IMR-90 (cell line): ENCODE measurements at places on chromosomes 11 and 22. TPM values are rescaled to one million over a fixed set of nuclear protein-coding genes. Genes with fewer than 3 reads are reported as not detected.
A peak's percentile ranks its signal among the peaks of the same experiment; 100 is the strongest.

DNA sequence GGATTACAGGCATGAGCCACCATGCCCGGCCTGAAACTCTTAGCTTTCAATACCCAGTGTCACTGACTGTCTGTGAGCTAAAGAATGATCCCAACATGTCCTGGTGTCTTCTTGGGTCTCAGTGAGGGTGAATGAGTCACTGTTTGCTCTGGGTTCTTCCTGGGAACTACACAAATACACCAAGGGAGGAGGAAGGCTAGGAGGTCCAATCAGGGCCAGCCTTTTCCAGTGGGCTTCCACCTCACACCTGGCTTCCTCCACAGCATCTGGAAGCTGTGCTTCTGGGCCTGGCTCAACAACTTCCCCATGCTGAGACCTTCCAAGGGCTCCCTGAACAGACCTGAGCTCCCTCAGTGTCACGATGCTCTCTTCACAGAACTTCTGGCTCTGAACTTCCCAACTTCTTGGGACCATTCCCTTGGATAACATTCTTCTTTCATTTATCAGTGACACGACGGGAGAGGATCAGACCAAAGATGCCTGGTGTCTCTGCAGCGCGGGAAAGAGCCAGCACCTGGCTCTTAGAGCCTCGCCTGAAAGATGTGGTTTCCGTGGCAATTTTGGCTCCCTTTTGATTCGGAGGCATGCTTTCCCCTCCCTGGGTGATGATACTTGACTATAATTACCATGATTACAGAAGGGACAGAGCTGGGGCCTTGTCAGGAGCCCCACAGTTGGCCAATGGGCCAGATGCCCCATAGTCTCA, 22.3 kb upstream of the CHRM4 start:
- H3K36me3 ChIP-seq, result peaks cover 28% of the 10 kb centered on the region
- H3K4me3 ChIP-seq, result no peak overlapping the region
- no peak overlapping the region for H3K27ac ChIP-seq
- no peaks in the 10 kb centered on the region for H3K27me3 ChIP-seq
- DNase-seq, result peak; percentile 10
- no peaks in the 10 kb centered on the region for H3K4me1 ChIP-seq

DNA sequence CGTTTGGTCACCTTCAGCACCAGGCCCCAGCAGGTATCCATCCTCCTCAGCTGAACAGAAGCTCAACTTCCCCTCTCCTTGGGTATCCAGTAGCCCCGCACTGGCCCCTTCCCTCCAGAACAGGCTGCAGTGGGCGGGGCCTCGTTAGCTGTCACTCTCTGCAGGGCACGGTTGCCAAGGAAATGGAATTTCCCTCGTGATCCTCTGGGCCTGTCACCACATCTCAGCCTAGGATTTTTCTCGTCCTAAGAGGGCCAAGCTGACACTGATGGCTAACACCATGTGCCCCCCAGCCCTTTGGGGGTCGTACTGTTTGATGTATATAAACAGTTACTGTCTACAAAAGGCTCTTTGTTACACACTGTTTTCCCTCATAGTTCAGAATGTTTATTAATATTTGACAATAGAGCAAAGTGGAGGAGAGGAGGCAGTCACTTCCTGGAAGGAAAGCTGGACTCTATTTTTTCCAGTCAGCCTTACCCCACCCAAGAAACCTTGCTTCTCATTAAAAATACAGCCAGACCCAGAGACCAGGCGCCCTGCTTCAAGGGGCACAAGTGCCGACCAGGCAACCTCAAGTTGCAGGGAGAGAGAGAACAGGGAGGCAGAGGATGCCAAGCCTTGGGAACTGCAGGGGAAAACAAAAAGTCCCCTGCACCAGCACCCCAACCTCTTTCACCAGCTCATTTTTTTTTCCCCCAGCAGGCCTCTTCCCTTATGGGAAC, 44.5 kb downstream of the FEZ1 start:
- H3K27me3 ChIP-seq, result no peaks in the 10 kb centered on the region
- no peak overlapping the region for H3K4me3 ChIP-seq
- peaks cover 13% of the 10 kb centered on the region for H3K4me1 ChIP-seq

HOATZ gene
- total RNA-seq, result not detected in 2 replicates

TSPAN18 gene
- under 0.01 and 0.36 TPM in 2 replicates for total RNA-seq

DNA sequence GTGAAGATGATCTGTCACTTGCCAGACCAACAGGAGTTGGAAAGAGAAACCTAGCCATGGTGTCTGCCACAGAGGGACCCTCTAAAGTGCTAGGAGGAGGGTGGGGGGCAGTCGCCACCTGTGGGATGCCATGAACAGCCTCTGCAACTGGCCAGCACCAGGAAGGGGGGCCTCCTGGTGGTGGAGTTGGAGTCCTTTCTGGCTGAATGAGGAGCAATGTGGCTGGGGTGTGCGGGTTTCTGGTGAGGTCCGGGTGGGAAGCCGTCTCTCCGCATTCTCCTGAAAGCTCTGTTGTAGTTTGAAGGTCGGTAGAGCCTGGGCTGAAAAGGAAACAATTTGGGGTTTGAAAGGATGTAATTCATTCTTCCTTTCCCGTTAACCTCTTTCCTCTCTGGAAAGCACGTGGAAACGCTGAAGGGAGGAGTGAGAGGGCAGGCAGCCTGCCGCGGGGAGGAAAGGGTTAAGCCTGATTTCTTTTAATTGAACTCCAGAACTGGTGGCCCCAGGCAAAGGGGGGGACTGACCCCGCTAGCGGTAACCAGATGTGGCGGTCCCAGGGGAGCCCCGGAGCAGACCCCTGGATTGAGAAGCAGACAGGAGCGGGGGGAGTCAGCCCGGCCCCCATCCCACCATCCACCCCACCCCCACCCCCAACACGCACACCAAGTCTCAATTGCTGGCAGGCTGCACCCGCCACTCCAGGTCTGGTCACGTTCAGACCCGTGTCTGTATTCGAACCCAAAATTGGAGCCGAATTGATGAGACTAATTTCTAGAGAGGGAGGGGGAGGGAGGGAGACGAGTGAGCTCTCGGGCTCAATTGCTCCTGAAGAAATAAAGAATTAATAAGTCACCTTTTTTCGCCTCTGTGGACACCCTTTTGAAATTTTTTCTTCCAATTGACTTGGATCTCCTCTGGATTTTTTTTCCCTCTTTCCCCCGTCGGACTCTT, 1.8 kb upstream of the FLI1 start:
- peaks cover 43% of the 10 kb centered on the region for H3K27me3 ChIP-seq
- peaks cover 10% of the 10 kb centered on the region for H3K4me1 ChIP-seq
- no peak overlapping the region for H3K27ac ChIP-seq
- no peaks in the 10 kb centered on the region for H3K36me3 ChIP-seq
- H3K4me3 ChIP-seq, result no peak overlapping the region

GRCh38 chr11:134349109-134349801, 17.5 kb downstream of the GLB1L2 start:
- no peaks in the 10 kb centered on the region for H3K4me1 ChIP-seq
- no peaks in the 10 kb centered on the region for H3K27me3 ChIP-seq
- no peaks in the 10 kb centered on the region for H3K36me3 ChIP-seq
- no peak for DNase-seq
- no peak overlapping the region for H3K27ac ChIP-seq
- H3K4me3 ChIP-seq, result no peak overlapping the region

PTGDR2 gene
- under 0.01 TPM in 2 replicates for total RNA-seq

C1QTNF5 gene
- 1.9 and 2.0 TPM in 2 replicates for total RNA-seq

DNA sequence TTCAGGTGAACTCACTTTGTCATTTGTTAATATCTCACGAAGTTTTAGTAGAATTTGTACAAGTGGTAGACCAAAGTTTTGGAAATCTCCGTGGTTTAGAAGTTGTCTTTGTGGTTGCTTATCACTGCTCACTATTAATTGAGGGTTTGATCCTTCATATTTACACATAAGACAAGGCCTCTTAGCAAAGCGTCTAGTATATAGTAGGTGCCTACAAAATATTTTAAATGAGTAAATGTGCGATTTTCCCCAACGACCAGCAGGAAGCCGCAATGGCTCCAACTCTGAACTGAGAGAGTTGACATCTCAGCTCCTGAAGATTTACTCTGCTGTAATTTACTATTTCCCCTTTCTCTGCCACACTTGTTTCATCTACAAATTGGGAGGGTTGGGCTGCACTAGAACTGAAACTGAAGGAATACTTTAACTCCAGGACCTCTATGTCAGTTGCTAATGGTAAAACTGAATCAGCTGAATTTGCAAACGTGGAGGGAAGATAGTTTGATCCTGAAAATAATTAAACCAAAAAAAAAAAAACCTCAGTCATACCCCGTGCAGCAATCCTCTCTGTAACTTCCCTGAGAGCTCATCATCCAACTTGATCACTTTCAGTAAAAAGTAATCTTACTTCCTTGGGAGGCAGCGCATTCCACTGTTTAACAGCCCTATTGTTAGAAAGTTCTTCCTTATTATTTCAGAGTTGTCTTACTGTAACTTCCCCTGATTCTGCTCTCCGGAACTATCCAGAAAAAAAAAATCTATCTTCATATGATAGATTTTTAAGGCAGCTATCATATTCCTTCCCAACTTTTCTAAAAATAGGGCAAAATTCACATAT, 1.3 kb upstream of the SBF2 start:
- DNase-seq, result no peak
- peak overlapping the region; percentile 85; the same call in 1 of the 2 replicates for H3K4me3 ChIP-seq
- H3K27me3 ChIP-seq, result no peaks in the 10 kb centered on the region
- H3K27ac ChIP-seq, result peak overlapping the region; percentile 93
- peaks cover 7% of the 10 kb centered on the region; the same call in 1 of the 2 replicates for H3K4me1 ChIP-seq
- H3K36me3 ChIP-seq, result peaks cover 9% of the 10 kb centered on the region

DNA sequence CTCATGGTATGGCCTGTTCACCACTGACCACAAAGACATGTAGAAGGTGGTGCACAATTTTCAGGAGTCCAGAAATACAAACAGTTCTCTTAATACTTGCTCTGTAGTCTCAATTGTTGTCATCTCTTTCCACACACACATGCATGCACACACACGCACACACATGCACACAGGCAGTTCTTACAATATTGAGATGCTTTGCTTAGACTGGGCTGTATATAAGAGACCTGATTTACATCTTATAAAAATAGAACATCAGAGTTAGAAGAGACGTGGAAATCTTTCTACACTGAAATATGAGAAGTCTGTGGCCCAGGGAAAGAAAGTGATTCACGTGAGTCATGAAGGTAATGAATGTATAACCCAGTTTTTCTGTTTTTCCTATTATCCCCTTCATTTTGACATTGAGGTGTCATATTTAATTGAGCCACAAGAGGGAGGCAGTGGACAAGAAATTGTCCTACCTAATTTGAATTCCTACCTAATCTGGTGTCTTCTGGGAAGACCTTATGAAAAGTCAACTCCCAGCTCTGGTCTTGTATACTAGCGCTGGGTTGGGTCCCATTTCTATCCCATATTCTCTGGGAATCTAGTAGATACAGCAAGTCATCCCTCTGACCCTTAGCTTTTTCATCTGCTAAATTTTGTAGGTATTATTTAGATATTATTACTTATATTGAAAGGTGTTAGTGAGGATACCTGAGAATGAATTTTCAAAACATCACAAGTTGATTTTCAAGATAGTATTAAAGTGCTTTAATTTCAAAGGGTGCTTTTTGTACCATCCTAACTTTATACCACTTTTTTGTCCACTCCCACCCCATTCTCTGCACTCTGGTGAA, 14.9 kb upstream of the MS4A4A start:
- H3K36me3 ChIP-seq, result no peaks in the 10 kb centered on the region
- DNase-seq, result peak; percentile 7
- no peak overlapping the region for H3K27ac ChIP-seq
- no peaks in the 10 kb centered on the region for H3K4me1 ChIP-seq

DNA sequence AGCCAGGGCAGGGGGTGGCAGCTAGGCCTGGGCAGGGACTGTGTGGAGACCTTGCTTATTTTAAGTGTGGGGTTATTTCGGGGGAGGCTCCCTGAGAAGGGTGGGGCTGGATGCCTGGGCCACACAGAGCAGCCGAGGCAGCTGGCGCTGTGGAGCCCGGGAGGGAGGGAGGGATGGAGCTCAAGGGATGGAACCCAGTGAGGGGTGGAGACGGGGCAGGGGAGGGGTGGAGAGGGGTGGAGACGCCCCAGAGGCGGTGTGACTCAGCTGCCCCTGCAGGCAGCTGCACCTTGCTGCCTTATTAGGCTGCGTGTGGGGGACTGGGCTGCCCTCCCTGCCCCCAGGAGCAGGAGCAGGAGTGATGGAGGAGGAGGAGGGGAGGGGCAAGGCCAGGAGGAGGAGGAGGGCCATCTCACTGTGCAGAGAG, 9.8 kb upstream of the TSSC4 start:
- H3K27ac ChIP-seq, result peak overlapping the region; percentile 74
- no peak overlapping the region for H3K4me3 ChIP-seq
- DNase-seq, result peak; percentile 78
- peaks cover 39% of the 10 kb centered on the region for H3K4me1 ChIP-seq
- peaks cover 38% of the 10 kb centered on the region for H3K36me3 ChIP-seq

DNA sequence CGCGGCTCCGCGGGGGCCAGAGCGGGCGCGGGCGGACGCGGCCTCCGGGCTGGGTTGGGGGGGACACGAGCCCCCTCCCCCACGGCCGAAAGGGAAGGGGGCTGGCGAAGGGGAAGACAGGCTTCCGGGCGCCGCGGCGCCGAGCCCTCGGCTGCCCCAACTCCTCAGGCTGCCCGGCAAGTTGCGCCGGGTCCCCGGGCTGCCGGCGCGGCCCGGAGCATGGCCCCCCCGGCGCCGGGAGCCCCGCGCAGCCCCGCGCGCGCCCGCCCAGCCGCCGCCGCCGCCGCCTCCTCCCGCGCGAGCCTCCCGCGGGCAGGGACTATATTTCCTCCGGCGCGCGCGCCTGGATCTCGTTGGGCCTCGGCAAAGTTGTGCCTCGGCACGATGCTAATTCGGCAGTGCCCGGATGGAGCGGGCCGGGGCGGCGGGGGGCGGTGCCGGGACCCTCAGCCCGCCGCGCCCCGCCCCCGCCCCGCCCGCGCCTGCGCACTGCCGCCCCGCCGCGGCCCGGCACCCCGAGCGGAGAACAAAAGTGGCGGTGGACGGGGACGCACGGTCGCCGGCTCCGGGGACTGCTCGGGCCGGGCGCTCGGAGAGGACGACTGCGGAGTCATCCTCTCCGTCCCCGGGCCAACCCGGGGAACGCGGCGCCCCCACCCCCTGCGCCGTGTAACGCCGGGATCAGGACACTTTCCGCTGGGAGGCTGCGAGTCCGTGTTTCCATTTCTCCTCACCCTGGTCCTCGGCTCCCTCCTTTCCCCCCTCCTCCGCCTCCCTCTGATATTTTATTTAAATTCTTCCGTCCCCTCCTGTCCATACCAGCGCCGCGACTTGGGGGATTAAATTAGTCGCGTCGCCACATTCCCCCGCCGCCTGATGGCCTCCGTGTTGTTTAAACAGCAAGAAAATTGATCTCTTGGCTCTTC, at the start of gene PHF21B:
TSS of gene PHF21B (minus strand) at position 400 of the 926 bp plus-strand sequence. CDS start 456 bp downstream, outside the sequence.
- H3K27me3 ChIP-seq, result peaks cover 69% of the 10 kb centered on the region
- no peaks in the 10 kb centered on the region; the same call in 1 of the 2 replicates for H3K4me1 ChIP-seq
- no peak within 1 kb of the TSS; the same call in 1 of the 2 replicates for H3K27ac ChIP-seq
- no peaks in the 10 kb centered on the region for H3K36me3 ChIP-seq

CALCA gene
- not detected in 2 replicates for total RNA-seq

DNA sequence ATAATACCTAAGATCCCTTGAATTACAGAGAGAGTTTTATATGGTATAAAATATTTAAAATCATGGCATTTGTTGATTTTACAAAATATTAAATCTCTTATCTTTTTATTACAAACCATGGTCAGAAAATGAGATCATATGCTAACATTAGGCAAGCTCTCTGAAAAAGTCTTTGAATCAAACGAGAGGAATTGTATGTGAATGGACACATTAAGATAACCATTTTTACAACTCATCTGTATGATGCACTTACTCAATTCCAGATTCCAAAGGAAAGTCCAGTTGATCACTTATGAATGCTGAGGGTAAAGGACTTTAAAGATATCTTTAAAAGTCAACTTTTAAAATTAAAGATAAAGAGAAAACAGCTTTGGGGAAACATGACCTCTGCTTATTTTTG, 83.5 kb upstream of the LUZP2 start:
- H3K27ac ChIP-seq, result no peak overlapping the region
- DNase-seq, result peak; percentile 38
- H3K4me3 ChIP-seq, result no peak overlapping the region
- H3K36me3 ChIP-seq, result no peaks in the 10 kb centered on the region

- no peaks in the 10 kb centered on the region for H3K27me3 ChIP-seq
- no peaks in the 10 kb centered on the region for H3K36me3 ChIP-seq
- H3K4me1 ChIP-seq, result no peaks in the 10 kb centered on the region
- DNase-seq, result no peak
- H3K27ac ChIP-seq, result no peak overlapping the region
These were observed 251.4 kb downstream of the LUZP2 start for GRCh38 chr11:24748261-24748660.
